ENCODE measurements at places on chromosomes 1 and 21.

- DNase-seq: no peak
These were observed 605 bp downstream of the RGS4 start for GRCh38 chr1:163069655-163070277.

DNA sequence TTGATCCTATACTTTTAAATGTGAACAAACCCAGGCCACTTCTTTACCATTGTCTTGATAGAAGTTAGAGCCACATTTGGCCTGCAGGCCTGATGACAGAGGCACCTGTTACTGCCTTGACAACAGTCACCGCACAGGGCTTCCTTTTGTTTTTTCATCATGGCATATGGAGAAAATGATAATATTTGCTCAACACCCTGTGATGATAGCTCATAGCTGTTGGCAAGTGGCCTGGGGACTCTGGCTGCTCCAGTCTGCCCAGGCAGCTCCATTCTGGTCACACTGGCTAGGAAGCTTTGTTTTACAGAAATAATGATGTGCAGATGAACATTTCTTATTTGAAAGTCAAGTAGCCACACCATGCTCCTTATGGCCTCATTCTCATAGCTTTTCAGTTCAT, 89.6 kb upstream of the GPR88 start:
- DNase-seq: no peak

DNA sequence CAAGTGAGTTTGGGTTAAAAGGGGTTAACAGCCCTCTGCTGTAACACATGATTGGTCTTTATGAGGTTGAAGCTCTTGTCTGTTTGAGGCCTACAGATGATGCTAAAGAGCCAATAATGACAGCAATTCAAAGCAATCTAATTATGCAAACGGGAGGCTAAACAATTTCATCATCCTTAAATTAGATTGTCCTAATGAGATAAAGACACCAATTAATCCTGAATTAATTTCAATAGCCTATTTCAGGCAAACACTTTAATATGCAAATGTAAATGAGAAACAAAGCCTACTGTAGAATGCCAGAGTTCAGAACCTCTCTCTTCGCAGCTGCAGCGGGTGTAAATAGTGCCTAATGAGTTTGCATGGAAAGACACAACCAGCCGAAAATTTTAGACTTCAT, 504.7 kb upstream of the PBX1 start:
- no peak for DNase-seq

GRCh38 chr1:99850459-99851291, 514 bp downstream of the AGL start:
- no peak for DNase-seq

DNA sequence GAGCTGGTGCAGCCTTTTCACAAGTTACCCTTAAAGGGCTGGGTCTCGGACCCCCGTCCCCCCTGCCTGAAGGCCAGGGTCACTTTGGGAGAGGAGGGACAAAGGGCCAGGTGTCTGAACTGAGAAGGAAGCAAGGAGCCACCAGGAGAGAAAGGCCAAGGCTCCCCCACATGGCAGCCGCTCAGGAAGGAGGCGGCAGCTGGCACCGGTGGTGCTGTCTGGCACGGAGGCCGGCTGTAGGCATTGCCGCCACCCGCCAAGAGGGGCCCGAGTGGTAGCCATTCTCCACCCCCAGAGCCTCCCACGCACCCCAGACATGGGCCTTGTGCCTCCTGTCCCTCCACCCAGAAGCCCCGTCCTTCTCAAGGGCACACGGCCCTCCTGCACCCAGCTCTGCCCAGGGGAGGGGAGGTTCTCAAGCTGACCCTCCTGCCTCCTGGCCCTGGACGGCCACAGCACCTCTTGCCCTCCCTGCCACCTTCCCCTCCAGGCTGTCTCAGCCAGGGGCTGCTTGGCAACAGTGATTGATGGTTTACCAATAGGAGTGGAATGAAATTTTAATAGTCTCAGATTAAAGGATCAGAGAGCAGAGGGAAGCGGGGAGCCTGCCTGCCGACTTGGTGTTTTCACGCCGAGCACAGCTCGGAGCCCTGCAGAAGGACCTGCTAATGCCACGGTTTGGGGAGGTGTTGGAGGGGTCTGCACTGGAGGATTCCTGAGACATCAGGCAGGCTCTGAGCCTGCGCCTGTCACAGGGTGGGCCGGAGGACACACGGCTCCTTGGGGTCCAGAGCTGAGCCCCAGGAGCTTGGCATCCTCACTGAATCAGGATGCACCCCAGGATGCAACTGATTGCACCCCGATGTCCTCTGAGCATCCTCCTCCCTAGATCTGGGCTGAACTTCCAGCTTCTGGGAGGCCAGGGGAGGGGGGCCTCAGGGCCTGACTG, 211.9 kb upstream of the VAMP3 start:
- no peak for DNase-seq

DNA sequence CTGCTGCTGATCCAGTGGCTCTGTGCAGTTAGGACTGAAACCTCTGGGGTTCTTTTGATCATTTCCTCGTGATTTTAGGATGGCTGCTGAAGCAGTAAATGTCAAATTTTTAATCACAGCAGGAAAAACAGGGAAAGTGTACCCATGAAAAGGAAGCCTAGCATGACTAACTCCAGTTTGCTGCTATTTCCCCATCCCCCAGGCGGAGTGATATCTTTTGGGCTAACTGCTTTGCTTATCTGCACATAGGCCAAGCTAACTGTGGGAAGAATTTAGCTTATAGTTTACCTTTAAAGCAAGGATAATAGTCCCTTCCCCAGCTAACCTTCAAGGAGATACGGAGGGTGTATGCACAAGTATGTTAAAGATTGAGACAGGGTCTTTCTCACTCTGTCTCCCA, 149.8 kb upstream of the TNR start:
- DNase-seq: no peak

All from activated naive CD4-positive, alpha-beta T cell treated with Interleukin-2 at 50 U/mL for 16 hours (primary cell).